ENCODE measurements at places on chromosomes 16 and 17.

- no peak for DNase-seq
Observed at GRCh38 chr17:65790241-65790640, 228.8 kb upstream of the AXIN2 start.

DNA sequence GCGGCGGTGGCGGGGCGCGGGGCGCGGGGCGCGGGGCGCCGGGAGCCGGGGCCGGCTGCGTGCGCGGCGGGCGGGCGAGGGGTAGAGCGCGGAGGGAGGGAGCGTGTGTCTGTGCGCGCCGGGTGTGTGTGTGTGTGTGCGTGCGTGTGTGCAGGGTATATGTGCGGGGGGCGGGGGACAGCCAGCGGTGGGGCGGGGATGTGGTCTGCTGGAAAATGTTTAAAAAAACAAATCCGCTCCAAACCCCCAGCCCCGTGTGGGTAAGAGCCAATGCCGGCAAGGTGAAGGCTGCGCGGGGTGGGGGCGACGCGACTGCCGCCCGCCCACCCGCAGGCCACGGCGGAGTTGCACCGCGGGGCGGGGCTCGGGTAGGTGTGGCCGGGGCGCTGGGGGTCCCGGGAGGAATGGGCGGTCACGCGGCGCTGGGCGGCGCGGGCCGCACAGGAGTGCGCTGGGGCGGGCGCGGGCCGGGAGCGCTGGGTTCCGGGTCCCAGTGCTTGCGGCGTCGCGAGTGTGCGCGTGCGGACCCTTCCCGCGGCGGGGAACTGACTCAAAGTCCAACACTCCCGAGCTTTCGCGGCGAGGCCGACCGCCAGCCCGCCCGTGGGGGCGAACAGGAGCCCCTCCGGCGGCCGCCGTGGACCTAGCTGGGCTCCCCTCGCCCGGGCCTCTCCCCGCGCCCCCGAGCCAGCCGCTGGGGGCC is at the start of gene CYGB:
CYGB (minus strand) TSS at position 132 of the 703 bp plus-strand sequence. CDS start 167 bp downstream, outside the sequence.
- DNase-seq = no peak

DNA sequence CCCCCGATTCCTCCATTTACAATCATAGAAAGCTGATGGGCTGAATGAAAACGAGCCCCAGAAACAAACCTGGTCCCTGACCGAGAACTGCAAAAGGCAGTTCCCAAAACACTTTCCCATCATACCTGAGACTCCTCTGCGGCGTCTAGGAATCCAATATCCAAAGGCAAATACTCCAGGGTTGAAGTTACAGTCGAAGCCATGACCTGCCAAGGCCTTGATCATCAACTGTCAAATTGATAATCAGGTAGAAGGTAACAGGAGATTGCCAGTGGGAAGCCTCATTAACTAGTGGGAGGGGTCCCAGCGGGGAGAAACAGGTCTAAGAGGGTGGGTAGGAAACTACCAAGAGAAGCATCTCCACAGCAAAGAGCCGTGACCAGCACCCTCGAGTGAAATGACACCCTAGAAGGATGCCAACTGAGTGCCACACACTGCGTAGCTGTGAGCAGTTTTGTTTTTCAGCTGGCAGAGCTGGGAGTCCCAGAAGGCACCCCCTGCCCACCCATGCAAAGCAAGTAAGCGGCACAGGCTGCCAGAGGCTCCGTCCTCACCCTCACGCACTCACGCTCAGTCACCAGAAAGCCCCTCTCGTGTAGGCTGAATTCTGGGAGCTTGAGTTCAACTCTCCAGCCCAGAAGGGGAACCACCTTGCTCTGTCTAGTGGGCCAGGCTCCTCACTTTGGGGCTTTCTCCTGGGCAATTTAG is 146.1 kb downstream of the GAS7 start:
- DNase-seq = no peak

DNA sequence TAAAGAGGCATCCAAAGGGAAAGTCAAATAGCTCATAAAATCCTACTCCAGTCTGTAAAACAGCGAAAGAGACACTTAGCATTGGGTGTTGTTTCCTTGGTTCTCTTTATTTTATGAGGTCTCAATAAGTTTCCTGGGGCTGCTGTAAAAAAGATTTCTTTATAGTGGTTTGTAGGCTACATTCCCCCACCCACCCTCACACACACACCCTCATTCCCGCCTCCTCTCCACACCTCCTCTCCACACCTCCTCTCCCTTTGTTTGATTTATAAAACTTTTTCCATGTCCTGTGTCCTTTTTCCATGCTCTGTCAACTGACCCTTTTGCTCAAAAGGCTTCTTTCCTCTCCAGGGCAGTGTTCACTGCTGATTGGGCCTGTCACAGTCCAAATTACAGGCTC is 178.9 kb upstream of the SOX9 start:
- DNase-seq = no peak

- no peak for DNase-seq
Observed at GRCh38 chr16:84270071-84270470, 24.6 kb upstream of the WFDC1 start.

GRCh38 chr16:88700636-88701482 is 5.3 kb downstream of the RNF166 start:
- DNase-seq = peak; percentile 97

DNA sequence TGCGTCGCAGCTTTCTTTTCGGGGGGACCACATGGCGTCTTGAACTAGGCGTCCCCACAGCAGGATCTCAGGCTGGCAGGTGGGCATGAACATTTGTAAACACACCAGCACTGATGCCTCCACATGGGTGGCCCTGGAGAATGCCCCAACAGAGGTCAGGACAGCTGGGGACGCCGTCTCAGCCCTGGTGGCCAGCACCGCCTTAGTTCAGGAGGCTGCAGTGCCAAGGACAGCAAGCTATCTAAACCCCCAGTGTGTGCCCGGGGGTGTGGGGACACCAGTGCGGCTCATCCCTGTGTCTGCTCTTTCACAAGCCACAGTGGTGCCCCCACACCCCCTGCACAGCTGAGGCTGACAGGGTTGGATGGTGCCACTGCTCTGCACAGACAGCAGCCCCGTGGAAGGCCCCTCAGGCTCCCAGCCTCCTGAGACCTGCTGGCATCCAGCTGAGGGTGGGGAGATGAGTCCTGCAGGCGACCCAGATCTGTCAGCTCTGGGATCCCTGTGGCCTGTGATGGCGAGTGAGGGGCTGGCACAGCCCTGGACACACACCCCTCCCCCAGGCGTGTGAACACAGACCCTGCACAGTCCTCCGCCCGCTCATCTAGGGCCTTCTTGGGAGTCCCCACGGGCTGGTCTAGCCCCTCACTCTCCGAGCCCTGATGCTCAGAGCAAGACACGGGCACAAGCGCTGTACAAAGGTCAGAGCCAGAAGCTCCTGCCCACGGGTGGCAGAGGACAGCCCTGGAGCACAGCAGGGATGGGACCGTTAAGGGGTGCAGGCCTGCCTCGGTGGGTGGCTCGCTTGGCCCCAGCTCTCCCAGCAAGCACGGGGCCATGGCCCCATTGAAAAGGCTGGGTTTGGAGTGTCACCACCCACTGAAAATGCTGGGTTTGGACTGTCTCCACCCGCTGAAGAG is 10.7 kb downstream of the FSCN2 start:
- DNase-seq = no peak

GRCh38 chr16:58814348-58814801 is 80.3 kb upstream of the GOT2 start:
- DNase-seq = peak; percentile 76

DNA sequence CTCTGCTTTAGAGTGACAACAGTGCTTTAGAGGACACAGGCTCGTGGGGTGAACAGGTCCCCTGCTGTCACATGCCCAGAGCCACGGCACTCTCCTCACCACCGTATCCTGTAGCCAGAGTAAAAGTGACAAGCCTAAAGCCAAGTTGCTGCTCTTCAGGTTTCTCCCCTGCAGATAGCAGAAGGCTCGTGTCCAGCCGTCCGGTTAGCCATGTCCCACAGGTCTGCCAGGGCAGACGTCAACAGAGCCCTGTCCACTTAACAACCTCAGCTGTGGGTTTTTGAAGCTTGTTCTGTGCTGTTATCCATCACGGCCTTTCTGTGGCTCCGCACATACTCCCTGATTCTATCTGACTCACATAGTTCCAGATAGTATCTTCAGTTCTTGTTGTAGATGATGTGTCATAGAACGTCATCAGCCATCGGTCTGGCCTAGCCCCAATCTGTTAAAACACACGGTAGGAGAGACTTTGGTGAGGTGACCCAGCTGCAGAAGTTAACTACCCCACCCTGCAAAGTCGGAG is 100.7 kb downstream of the SOCS1 start:
- peak; percentile 69 for DNase-seq

- DNase-seq = peak; percentile 59
Observed at GRCh38 chr17:68441070-68441770, 16.1 kb downstream of the WIPI1 start.

GRCh38 chr16:74760007-74760767 is 14.4 kb downstream of the FA2H start:
- DNase-seq = no peak

DNA sequence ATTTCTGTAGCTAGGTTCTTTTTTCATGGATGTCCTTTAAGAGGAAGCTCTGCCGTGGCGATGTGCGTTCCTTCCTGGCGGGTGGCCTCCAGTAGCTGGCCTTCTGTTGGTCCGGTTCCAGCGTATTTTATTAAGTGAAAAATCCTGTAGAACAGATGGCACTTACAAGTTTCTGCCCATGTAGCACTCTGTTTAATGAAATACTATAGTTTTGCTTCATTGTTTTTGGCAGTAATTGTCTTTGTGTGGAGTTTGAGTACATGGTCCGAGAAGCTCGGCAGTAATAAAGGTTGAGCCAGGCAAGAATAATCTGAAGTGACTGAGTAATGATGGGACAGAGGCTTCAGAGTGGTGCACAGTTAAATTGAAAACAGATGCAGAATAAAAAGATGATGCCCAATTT is 20.4 kb downstream of the USP10 start:
- no peak for DNase-seq

DNA sequence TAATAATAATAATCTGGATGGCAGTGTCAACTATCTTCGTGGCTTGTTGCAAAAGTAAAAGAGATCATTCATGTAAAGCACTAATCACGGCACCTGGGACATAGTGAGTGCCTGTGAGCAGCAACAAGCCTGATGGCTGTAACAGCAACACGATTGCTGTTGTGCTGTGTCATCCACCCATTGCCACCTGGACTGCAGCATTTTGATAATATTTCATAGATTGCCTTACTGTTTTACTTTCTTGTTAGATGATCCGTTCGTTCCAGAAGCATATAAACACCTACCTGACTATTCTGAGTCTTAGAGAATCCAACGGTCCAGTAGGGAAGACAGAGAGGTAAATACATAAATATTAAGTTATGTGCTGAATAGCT is 3.1 kb upstream of the MRPS23 start:
- DNase-seq = peak; percentile 36

DNA sequence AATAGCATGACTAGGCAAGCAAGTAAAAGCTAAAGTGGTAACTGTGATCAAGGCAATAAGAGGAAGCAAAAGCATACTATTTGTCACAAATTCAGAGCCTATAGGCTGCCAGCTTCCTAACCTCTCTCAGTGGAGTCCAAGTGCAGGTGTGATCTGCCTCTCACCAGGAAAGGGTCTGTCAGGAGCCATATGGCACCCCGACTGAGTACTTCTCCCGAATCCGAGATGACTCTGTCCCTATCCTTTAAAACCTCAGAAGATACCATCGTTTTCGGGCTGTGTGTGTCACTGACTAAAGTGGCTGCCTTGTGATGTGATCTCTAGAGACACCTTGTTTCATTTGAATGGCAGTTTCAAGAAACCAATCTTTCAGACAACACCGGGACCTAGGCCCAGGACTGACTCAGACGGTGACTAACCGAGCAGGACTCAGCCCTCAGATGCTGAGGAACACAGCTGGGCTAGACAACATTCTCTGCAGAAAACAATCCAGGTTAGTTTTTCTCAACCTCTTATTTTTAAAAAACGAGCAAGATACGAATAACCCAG is 63.6 kb downstream of the SMG6 start:
- DNase-seq = no peak

- DNase-seq = no peak
Observed at GRCh38 chr16:31149894-31150890, at the start of gene PRSS36. Gene PRSS36 (minus strand): TSS chr16:31150066. CDS start chr16:31150035, 31 bp downstream.

GRCh38 chr16:59108374-59108773 is 374.3 kb upstream of the GOT2 start:
- DNase-seq = no peak

DNA sequence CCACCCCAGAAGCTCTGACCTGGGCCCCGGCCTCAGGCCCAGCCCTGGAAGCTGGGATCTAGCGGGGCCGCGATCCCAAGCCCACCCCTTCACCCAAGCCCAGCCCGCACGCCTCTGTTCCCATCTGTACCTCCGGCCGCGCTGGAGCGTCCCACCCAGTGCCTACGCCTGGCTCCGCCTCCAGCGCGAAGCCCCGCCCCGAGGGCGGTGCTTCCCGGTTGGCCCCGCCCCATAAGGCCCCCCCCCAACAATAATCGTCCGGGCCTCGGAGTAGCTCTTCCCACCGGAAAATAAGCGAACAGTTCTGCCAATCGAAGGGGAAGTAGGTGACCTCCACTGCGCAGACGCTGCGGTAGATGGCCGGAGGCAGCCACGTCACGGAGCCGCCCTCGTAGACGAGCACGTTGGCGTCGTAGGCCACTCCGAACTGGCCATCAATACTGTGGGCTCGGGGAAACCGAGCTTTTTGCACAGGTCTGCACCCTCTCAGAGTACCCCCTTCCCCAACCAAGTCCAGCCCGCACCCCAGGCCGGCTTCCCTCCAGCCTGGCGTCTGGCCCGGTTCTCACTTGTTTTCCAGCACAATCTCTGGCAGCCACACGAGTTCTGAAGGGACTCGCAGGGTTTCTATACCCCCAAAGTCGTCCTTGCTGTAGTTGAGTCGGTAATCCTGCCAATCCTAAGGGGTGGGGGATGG is 1.1 kb downstream of the CHRNE start:
- DNase-seq = peak; percentile 42

DNA sequence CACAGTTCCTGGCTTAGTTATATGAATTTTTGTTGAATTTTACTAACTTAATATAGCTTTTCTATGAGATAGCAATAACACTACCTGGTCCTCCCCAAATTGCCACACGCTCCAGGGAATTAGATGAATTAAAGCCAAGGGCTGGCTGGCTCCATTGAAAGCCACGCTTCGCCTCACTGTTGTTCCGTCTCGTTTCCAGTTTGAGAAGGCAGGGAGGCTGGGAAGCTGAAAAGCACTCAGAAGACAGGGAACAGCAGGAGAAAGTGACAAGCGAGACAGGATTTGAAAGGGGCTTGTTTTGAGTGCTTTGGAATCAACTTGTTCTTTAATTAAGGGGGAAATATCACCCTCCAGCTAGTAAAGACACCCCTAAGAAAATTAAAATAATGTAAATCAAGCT is 425.3 kb downstream of the CA10 start:
- DNase-seq = no peak

DNA sequence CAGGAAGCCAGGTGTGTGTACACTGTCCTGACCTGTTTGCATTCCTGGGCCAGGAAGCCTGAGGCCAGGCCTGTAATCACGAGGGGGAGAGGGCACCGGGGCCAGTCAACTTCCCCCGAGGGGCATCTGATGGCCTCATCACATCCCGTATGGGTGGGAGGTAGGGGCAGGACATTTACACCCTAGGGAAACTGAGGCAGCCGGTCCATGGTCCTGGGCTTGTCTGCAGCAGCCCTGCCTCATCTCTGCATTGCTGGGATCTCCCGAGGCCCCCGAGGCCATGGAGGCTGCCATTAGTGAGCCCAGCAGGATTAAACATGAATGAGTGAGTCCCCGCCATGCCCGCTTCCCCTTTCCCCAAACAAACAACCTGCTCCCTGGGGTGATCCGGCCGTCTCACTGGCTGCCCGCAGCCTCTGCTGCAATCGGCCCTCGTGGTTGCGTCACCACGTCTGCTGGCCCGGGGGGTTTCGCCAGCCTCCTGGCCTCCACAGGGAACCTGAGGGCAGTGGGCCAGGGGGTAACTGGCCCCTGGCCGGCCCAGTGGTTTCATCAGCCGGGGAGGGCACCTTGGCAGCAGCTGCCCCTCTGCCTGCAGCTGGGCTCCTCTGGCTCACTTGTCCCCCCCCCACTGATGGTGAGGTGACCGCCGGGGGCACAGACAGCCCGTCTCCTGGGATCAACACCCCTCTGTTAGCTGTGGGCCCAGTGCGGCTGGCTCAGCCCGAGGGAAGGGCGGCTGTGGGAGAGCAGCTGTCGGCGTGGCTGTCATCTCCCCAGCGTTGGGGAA is 88.3 kb upstream of the GSE1 start:
- peak; percentile 70 for DNase-seq
